ENCODE measurements at places on chromosomes 4 and X.

DNA sequence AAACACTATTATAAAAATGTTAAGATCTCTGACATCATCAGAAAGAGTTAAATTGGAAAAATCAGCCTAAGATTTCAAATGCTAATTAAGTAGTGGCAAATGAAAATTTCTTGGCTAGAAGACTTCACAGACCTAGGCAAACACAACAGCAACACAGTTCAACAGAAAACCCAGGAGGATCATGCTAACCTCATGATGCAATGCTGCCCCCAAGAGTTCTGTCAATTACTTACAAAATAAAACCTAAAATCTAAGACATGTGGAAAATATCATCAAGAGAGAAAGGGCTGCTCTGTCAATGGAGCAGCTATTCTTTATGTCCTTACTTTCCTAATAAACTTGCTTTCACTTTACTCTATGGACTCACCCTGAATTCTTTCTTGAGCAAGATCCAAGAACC lies 21.0 kb downstream of the S100G start:
- no peak for DNase-seq

DNA sequence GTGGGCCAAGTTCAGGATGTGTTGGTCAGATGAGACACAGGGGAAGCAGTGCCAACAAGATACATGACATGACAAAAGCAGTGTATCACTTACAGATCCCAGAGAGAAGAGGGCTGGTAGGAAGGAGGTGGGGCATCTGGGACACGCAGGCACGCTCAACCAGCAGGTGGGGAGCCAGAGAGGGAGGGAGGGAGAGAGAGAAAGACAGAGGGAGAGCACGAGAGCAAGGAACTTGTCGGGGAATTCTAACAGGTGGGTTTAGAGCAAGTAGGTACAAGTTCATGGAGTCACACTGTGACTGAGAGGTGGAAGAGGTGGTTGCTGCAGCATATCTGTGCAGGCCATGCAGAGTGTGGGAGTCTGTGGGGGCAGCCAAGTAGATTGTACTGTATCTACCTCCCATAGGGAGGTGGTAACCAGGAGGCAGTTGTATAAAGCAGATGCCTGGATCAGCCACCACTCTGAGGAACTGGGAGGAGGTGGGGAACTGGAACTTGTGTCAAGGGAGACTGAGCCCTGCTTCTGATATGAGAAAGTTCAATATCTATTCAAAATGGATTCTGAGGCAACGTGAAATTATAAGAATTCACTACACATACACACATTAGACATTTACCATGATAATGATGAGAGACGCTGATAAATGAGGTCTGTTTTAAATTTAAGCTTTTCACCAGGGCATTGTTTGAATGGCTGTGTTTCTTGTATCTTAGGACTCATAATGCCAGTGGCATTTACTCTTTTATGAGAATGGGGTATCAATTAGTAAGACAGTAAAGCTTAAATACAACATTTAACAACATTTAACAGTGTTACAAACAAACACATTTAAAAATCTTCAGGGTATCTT lies 43.7 kb downstream of the BBS12 start:
- no peak for DNase-seq

DNA sequence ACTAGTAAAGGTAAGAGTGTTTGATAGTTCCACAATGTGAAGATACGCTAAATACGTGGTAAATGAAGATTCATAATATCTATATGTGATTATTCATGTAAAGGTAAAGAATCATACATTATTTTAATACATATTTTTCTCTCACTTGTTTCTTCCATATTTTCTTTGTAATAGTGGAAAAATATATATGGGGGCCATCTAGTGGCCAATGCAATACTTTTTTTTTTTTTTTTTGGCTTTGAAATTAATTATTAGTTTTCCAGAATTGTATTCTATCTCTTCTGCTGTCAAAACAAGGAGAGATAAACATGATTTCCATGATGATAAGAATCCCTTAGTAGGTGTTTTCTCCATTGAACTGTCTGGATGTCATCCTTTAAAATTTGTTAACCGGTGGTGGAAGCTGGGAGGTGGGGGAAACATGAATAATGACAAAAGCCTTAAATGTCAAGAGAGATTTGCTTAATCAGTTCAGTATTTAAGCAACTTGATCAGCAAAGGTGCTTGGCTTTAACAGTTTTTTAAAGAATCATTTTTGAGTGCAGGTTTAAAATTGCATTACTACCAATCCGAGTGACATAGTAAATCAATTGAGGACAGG lies 508.7 kb upstream of the HTR2C start:
- no peak for DNase-seq

- DNase-seq = no peak
Observed at GRCh38 chr4:106451091-106451490, 82.5 kb upstream of the GIMD1 start.

- DNase-seq = no peak
Observed at GRCh38 chrX:128975745-128976144, 547.5 kb downstream of the SMARCA1 start.

- DNase-seq = no peak
Observed at GRCh38 chr4:121913667-121914066, 38.2 kb downstream of the TRPC3 start.

- no peak for DNase-seq
Observed at GRCh38 chr4:114626196-114626595, 27.6 kb downstream of the UGT8 start.

DNA sequence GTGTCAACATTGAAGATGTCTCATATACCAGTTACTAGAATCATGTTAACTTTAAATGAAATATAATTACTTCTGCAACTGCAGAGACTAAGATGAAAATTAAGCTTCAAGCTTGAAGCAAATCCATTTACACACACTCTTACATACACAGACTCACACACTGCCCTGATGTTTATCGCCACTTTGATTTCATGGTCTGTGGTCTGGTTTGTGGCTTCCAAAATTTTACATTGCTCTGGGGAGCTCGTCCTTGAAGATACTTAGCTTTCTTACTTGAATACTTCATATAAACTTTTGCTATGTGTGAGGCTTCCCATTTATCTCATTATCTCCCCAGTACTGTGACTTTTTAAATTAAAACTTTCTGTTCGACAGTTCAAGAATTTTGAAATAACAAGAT lies 35.8 kb downstream of the ARHGEF38 start:
- DNase-seq = no peak

- DNase-seq = no peak
Observed at GRCh38 chrX:78105944-78106650, 2.0 kb downstream of the PGK1 start.

DNA sequence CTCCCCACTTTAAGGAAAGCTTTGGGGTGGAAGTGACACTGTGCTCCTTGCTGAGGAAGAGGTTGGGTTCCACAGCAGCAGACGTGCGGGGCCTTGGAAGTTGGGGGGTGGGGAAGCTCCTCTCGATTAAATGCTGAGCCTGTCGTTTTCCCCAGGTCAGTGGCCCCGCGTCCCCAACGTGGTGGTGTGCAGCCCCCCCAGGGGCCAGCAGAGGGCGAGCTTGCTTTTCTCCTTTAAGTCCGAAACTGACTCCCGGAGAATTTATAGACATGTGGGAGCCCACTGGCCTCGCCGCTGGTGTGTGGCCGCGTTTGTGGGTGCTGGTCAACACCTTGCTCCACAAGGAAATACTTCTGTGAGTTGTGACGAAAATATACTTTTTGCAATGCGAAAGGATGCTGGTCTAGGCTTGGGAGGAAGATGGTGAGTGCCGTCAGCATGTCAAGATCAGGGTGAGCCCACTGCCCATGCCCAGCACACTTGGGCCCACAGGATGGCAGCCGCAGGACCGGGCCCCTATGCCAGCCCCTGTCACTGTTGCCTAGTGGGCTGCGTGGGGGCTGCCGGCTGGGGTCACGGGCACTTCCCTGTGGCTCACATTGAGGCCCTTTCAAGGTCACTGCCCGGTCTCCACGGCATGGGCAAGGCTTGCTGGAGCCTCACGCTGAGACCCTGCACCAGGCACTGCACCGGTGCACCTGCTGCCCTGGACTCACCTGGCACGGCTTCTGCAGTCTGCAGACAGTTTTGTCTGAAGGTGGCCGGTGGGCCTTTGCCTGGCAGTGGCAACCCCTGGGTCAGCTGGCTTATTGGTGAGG lies 9.4 kb downstream of the UVSSA start:
- no peak for DNase-seq

DNA sequence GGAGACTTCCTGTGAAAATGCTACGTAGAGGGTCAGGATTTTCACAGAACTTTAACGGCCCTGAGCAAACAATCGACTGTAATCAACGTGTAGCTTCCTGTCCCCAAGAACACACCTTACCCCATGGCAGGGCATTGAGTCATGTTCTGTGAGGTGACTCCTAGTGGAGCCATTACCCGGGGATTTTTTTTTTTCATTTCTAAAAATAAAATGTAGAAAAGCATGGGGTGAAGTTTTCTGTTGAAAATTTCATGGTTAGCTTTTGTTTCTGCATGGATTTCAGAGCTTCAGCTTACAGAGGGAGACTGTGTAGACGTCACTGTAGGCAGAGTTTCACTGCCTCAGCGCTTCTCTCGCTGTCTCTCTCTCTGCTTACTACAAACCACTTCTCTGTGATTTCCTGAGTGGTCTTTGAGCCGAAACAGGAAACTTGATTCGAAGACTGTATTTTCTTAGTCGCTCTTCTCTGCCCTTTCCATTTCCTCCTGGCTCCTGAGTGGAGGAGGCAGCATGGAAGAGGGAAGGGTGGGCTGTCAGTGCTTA lies 111.7 kb downstream of the NFKB1 start:
- no peak for DNase-seq
